Stimulated activated CD8-positive, alpha-beta memory T cell treated with anti-CD3 and anti-CD28 coated beads, Interleukin-7, amount 100 ng/mL, for 24 hours (primary cell): ENCODE measurements at places on chromosomes 1 and 21.

- peak; percentile 48 for DNase-seq
Observed at GRCh38 chr21:42187976-42188653, 30.8 kb upstream of the ABCG1 start.

DNA sequence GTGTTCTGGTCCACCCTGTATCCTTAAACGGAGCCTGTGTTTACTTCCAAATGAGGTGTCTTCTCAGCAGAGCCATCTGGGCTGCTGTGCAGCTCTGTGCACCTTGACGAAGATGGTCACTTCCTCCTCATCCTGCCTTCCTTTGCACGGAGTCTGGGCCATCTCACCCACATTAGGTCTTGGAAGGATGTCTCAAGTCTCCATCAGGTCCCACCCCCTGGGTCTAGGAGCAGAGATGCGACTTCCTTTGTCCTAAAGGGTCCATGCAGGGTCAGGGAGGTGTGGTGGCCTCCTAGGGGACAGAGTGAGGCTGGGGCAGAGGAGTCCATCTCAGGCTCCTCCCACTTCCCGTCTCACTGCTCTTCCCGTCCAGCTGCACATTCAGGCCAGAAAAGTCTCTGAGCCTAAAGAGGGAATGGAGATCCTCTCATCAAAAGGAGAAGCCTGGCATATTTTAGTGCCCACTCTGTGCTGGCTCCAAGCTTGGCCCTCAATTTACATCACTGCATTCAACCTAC, 209.2 kb downstream of the MATN1 start:
- DNase-seq, result no peak

GRCh38 chr1:196148367-196148970, 459.8 kb downstream of the KCNT2 start:
- DNase-seq, result no peak

DNA sequence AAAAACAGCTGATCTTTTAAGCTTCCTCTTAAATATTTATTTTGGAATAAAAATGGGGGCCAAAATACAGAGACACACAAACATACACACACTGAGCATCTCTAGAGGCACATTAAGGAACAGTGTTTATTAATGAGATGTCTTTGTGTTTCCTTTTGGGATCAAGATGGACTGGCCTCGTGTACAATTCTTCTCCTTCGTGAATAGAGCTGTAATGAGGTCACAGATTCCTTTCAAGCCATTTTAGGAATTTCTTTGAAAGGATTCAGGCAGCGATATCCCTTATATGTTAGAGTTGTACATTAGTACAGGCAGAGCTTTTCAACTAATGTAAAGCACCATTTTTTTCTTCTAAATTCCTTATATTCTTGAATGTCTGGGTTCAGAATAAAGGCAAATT, 295.7 kb downstream of the CHRM3 start:
- no peak for DNase-seq

DNA sequence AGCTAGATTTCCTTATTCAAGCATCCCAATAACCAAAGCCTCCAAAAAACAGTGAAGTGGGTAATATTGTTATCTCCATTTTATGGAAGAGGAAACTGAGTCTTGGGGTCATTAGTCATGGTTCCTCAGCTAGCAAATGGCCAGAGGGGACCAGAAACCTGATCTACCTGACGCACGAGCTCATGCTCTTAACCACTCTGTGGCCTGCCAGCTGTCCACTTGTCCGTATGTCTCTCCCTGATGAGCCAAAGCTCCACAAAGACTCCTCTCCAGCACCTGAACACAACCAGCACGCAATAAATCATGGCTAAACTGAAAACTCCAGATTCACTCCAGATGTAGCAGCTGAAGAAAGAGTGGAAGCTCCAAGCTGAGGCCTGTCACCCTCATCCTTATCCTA, 5.8 kb downstream of the CAPN8 start:
- no peak for DNase-seq
